ENCODE measurements at places on chromosomes 2 and 18.

GRCh38 chr2:217859926-217860325, 142.9 kb downstream of the TNS1 start:
- DNase-seq = no peak

GRCh38 chr2:119679526-119679837, 481 bp downstream of the TMEM177 start:
- DNase-seq = no peak

- no peak for DNase-seq
These were observed 381.4 kb downstream of the RAD51AP2 start for GRCh38 chr2:17136877-17137276.

DNA sequence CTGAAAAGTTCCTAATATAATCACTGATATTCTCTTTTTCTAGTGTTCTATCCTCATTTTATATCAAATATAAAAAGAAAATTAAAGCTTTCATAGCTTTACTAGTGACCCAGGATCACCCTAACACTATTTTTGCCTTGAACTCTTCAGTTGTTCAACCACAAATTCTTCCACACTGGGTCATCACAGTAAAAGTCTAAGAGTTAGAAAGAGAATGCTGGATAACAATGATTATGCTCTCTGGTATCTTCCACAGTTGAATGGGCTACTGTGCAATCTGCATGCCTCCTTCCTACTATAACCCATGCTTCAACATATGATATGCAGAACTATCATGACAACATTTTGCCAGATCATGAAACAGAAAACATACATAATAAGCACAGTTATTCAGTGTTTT, 32.3 kb downstream of the CHN1 start:
- no peak for DNase-seq

DNA sequence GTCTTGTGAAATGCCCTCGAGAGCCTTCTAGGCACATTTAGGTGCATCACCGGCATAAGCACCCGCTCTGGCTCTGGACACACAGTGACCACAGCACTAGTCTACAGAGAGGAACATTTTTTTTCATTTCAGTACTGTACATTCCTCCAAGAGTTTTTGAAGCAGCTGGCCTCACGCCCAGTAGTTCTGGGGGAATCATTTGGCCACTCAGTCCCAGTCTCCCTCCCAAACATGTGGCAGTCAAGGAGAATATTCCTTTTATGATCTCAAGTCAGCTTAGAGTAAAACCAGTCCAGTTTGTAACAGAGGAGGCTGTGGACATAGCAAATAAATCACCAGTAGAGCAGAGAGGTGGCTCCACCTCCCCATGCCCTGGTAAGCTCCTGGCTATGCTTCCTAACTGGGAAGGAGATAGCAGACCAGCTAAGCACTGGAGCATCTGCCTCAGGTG, 48.1 kb downstream of the KCNE4 start:
- DNase-seq = no peak

- no peak for DNase-seq
These were observed 552.9 kb downstream of the FBXO15 start for GRCh38 chr18:73594749-73595148.

- no peak for DNase-seq
These were observed 85.5 kb upstream of the TMEM247 start for GRCh38 chr2:46393865-46394264.
